ENCODE measurements at places on chromosomes 1 and 21.

DNA sequence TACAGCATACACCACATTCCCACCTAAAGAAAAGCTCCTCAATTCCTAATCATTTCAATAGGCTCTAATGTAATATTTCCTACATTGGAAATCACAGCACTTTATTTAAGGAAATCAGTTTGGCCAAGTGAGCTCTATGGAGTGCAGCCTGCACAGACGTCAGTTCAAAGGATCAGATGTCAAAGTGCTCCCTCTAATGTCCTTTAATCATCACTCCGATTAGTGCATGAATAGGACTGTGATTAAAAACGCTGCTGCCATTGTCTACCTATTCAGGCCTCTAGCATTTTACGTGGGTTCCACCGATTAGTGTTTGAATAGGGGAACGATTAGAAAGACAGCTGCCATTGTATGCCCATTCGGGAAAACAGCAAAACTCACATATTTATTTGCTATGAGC is 50.2 kb downstream of the DPYD start:
- no peak for DNase-seq

DNA sequence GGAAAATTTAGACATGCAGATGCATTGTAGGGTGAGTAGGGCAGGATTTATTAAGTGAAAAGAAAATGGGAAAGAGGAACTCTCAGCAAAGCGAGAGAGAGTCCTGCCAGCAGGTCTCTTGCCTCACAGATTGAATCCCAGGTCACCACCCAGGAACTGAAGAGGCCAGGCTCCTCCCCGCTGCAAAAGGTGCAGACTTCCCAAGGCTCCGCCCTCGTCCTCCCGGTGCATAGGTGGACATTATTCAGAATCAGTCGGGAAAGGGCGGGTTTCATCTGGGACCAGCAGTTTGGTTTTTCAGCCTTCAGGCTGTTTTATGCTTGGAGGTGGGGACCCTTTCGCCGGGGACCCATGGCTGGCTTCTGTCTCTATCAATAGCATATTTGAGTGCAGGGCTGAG is 41.6 kb upstream of the APP start:
- no peak for DNase-seq

- no peak for DNase-seq
These were observed 1474.0 kb downstream of the PLA2G4A start for GRCh38 chr1:188302746-188303145.

GRCh38 chr1:2189459-2190425 is 4.8 kb downstream of the FAAP20 start:
- DNase-seq, result peak; percentile 82

DNA sequence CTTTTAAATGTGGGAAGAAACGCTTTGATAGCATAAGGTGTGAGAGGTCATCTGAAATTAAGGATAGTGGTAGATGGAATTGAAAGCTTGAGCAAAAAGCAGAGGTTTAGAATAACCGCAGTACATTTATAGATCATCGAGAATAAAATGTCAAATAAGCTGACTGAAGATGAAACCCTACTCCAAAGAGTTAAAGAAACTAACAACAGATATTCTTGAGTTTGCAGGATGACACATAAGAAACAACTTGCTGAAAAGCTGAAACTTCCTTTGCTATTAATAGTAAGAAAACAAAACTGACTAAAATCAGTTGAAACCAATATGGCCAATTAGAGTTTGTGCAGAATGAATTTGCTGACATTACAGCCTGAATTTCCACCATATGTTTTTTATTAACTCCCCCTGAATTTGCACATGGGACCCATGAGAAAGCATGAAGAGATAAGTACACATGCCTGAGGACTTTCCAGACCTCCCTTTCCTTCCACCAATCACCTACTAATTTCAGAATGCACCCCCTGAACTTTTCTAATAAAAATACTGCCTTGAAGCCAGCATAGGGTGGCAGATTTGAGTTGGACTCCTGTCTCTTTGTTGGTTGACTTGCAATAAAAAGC is 1.7 kb upstream of the C1orf185 start:
- DNase-seq, result no peak

DNA sequence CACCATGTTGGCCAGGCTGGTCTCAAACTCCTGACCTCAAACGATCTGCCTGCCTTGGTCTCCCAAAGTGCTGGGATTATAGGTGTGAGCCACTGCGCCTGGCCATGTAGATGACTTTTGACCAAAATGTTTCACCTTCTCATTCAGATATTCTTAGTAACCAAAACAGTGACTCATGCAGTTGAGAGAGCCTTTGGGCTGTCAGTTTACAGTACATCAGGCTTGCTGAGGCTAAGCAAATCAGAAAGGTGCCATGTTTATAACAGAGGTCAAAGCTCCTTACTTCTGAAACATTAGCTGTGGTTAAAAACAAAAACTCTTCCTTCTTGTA is 21.0 kb downstream of the CNIH4 start:
- DNase-seq, result no peak

DNA sequence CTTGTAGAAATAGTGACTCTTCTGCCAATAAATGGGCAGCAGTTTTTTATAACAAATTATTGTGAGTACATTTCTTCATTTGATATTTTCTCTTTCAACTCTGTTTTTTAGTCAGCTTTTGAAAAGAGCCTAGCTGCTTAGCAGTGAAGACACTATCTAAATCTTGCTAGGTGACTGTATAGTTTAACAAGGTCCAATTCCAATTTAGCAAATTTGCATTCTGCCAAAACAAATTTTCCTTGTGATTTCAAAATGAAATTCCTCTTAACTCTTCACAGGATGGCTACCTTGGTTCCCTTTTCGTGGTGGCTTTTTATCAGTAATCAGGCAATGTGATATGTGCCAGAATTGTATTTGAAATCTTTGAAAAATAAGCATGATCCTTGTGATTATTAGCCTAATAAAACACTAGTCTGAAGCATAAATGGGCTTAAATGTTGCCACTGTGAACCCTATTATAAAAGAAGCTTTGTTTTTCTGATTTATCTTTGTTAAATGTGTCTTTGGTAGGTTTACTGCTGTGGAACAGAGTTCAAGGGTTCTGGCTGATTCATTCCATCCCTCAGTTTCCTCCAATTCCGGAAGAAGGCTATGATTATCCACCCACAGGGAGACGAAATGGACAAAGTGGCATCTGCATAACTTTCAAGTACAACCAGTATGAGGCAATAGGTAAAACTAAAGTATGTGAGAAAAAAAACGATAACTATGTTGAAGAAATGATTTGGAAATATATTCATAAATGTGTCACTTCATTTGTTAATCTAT is 12.2 kb downstream of the DNASE2B start:
- no peak for DNase-seq

DNA sequence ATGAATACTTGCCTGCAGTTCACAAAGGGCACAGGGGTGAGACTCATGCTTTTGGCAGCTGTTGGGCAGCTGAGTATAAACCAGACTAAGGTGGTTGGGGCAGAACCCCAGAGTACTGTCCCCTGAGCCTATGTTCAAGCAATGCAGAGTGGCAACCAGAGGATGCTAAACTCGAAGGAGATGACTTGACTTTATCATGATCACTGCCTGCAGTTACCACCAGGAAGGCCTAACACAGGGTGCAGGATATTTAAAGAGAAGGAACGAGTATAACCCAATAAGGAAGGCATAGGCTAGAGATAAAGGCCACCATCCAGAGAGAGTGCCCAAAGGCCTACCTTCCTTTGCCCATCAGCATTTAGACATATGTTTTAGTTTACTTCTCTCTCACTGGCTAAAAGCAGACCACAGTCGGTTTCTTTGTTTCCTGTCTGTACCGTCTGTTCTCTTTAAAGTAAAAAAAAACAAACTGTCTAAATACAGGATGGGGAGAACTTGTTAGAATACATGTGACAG is 83.3 kb downstream of the MPZL1 start:
- no peak for DNase-seq

DNA sequence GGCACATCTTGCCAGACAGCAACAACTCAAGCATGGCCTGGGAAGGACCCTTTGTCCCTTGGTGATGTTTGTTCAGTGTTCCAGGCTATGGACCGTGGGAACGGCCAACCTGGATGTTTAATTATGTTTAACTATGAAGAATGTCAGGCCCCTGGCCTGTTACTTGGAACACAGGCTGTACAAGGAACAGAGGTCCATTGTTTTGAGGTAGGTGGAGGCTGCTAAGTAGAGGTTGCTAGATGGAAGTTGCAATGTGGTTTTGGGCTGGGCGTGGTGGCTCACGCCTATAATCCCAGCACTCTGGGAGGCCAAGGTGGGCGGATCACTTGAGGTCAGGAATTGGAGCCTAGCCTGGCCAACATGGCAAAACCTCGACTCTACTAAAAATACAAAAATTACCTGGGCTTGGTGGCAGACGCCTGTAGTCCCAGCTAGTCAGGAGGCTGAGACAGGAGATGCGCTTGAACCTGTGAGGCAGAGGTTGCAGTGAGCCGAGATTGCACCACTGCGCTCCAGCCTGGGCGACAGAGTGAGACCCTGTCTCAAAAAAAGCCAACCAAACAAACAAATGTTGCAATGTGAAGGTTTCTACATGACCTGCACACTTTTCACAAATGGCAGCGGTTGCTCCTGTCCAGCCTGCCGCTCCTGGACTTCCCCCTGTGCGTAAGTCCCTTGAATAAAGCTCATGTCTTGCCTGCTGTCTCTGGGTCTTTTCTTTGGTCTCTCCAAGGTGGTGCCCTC is 2.5 kb upstream of the LEFTY1 start:
- no peak for DNase-seq

DNA sequence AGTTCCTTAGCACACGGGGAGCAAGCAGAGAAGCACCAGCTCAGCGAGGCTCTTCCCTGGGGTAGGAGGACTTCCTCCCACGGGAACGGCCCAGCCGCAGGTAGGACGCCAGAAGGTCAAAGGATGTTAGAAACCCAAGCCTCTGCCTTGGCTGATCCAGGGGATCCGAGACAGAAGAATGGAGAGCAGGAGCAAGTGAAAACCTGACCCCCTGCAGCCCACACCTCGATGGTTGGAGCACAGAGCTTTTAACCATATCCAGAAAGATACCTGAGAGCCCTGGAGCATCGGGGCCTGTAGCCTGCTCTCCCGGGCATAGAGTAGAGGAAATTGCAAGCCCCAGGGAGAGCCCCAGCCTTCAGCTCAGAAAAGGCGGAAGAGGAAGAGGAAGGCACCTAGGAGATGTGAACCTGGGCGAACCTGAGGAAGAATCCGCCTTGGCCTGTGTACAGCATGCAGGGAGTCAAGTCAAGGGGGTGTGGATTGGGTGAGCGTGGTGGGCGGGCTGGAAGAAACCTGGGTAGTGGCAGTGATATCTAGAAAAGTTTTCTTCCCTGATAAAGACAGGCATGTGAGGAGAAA is 76.3 kb downstream of the PSMG1 start:
- no peak for DNase-seq

DNA sequence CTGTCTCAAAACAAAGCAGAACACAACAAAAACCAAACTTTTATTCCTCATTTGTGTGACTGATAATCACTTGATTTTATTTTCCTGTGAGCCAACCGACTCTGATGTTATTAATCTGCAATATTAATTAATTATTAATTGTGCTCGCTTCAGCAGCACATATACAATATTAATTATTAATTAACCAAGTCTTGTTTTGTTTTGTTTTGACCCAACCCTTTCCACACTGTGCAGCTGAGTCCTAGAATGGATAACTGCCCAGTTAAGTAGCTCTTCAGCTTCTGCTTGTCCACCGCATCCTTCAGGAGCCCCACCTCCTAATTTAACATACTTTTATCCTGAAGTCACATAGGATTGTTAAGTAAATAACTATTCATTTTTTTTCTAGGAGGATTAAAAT is 47.4 kb upstream of the EXO1 start:
- DNase-seq, result no peak

GRCh38 chr21:46032100-46032499 is 50.5 kb downstream of the COL6A1 start:
- no peak for DNase-seq

DNA sequence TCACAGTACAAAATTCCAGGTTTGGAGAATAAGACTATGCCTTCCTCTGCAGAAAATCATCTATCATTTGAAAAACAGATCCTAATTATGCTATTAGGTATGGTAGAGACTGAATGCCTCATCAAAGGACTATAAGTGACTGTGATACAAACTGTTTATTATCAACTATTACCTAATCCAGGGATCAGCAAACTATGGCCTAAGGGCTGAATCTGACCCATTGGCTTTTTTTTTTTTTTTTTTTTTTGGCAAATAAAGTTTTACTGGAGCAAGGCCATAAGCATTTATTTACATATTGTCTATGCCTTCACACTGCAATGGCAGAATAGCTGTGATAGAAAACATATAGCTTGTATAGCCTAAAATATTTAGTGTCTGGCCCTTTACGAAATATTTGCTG is 4.7 kb upstream of the ASPM start:
- no peak for DNase-seq

GRCh38 chr1:8847990-8848389 is 30.5 kb downstream of the ENO1 start:
- DNase-seq, result no peak

GRCh38 chr21:34910396-34910795 is 138.7 kb downstream of the RUNX1 start:
- DNase-seq, result no peak

GRCh38 chr1:209873067-209873799 is 45.5 kb downstream of the UTP25 start:
- no peak for DNase-seq

DNA sequence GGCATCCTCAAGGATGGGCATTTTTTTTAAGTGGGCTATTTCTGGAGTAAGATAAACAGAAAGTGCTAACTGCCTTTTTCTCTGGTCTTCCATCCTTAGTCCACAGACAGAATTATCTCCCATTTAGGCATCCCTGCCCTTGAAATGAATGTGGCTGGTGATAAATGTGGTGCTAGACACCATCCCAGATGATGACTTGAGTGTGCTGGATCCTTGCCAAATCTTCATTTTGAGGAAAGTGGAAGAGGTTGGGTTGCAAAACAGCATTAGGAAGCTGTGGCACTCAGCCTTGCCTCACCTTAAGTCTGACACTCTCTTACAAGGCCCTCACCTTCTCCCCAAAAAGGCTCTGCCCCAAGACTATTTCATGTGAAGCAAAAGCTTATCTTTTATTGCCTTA is 19.2 kb downstream of the MAB21L3 start:
- no peak for DNase-seq

DNA sequence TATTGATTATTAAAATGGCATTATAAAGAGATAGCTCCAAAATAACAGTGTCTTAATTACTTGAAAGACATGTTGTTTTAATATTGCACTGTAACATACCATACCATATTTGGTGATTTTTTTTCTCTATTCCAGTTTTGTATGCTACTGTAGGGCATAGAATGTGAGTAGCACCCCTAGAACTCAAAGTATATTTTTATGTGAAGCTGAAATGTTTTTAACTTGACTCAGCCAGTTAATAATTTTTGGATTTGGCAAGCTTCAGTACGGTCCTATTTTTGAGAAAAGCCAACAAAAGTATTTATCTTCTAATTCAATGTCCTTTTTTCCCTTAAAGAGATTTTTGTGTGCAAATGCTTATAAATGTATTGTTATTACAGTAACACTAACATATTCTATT is 593.8 kb downstream of the USP25 start:
- no peak for DNase-seq

DNA sequence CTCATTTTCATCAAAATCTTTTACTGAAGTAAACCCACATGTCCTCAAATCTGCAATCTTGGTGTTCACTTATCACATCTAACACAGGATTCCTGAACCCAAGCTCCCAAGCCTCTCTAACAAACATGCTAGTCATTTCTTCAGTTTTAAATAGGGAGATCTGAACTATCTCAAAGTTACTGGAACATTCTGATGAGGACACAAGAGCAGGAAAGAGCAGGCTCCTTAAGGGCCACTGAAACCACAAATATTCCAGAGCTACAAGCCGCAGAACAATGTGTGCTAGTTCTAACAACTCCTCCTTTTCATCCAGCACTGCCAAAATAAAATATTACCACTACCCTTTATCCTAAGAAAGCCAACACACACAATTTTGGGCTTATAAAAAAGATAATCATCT is 38.9 kb downstream of the WARS2 start:
- DNase-seq, result no peak

- DNase-seq, result no peak
These were observed 9.1 kb downstream of the OLIG1 start for GRCh38 chr21:33078907-33079582.
